Gastrocnemius medialis (tissue), 4 donors: ENCODE measurements at places on chromosomes 2 and 18. TPM values are rescaled to one million over a fixed set of nuclear protein-coding genes. Genes with fewer than 3 reads are reported as not detected.

Gene IFIH1
- 5.4 TPM for total RNA-seq

Gene CSRNP3
- 0.07 TPM for total RNA-seq

Gene VSNL1
- not detected for total RNA-seq

Gene TOGARAM2
- 64.4 TPM for total RNA-seq

- no peak for DNase-seq
Measured at GRCh38 chr2:18907508-18907907, 318.1 kb upstream of the NT5C1B start.

GRCh38 chr2:208326016-208326415 is 60.0 kb downstream of the PIKFYVE start:
- no peak for DNase-seq

- no peak for DNase-seq
Measured at GRCh38 chr18:65968239-65969004, 217.6 kb downstream of the CDH7 start.

- DNase-seq: no peak
Measured at GRCh38 chr2:48032765-48033164, 126.5 kb upstream of the FBXO11 start.

DNA sequence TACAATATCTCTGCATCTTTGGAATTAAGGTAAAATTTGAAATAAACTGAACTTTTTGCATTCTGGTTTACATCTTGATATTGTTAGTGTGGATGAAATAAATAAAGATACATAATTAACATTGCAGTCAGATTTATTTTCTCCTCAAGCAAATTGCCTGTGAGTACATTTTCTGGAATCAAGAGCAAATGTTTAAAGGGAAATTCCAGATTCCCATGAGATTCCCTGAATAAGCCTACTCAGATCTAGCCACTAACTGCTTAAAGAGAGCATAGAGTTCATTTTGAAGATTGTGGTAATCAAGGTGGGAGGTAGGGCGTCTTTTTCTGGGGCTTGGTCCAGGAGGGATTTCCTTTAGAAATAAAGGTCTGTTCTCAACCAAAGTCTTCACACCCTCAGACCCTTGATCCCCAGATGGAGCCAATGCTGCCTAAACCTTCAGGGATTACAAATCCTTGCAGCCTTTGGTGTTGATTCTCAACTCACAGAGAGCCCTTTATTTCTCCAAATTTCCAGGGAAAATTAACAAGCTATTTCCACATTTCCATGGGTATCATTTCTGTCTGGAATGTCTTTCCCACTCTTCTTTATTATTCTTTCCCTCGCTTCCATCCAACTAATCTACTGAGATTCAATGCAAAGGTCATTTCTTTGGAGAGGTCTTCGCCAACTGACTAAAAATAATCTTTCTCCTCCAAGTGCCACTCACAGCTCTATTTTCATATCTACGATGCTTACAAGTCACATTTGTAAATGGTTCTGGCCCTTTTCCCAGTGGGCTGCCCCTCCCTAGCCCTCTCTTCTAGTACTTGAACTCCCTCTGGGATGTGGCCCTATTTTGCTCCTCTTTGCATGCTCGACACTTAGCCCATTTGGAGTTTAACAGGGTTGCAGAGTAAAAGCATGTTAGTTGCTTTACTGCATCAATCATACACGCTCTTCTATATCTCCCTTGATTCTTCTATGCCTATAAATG is 79.8 kb upstream of the SPATS2L start:
- no peak for DNase-seq

DNA sequence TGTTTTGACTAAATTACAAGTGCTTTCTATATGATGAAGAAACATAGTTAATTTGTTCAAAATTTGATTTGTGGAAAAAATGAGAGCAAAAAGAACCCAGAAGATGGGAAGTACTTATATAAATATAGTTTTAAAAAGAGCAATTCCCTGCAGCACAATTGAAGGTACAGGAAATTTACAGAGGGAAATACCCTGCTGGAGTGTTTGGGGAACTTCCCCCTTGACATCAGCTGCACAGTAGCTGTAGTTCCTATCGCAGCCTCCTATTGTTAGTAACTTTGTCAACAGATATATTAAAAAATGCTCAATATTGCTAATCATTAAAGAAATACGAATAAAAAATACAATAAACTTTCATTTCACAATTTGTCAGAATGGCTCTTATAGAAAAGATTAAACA is 1118.8 kb upstream of the ZEB2 start:
- no peak for DNase-seq

- DNase-seq: no peak
Measured at GRCh38 chr18:305003-305501, 37.2 kb upstream of the THOC1 start.

- no peak for DNase-seq
Measured at GRCh38 chr2:199850218-199850717, 724 bp downstream of the FTCDNL1 start.

- DNase-seq: peak; percentile 68
Measured at GRCh38 chr18:77130229-77131099, 2.1 kb downstream of the MBP start.

- no peak for DNase-seq
Measured at GRCh38 chr18:35691625-35692024, 110.1 kb downstream of the GALNT1 start.

- no peak for DNase-seq
Measured at GRCh38 chr2:46367286-46367685, 70.1 kb downstream of the EPAS1 start.

DNA sequence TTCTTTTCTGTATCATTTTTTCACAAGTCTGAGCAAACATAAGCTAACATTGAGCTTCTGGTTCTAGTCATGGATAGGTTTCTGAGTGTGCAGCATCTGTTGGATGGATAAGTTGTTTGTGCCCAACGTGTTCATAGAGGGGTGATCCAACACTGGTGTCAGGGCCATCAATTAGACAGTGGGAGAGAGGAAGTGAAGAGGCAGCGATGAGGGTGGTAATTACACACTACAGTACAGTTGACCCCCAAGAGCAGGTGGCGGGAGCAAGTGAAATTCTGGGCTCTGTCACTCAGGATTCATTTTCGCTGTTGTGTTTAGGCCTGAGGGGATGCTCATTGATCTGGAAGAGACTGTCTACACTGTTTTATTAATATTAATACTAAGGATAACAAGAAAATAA is 180.0 kb upstream of the CXCR4 start:
- DNase-seq: no peak

- DNase-seq: no peak
Measured at GRCh38 chr2:166417669-166418068, 41.9 kb upstream of the SCN9A start.

DNA sequence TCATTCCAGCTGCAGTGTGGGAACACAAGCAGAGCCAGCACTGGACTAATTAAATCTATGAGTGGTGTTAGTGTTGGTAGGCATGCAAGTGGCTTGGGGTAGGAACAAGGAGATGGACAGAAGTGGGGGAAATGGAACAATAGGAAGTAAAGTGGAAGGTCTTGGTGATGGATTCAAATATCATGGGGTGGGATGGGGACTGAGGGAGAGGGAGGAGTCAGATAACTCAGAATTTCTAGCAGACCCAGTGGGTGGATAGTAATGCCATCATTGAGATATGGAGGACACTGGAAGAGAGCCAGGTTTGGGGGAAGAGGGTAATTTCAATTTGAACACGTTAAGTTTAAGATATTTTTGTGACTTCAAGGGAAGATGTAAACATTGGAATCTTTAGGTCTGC is 2.9 kb upstream of the LNPK start:
- DNase-seq: no peak

GRCh38 chr18:62857263-62857976 is 142.1 kb downstream of the PHLPP1 start:
- DNase-seq: no peak
